ENCODE measurements at places on chromosomes 11 and 22. TPM values are rescaled to one million over a fixed set of nuclear protein-coding genes. Genes with fewer than 3 reads are reported as not detected.
A peak's percentile ranks its signal among the peaks of the same experiment; 100 is the strongest.

GRCh38 chr11:102972853-102973252 lies 17.3 kb upstream of the MMP13 start:
- DNase-seq: no peak

DNA sequence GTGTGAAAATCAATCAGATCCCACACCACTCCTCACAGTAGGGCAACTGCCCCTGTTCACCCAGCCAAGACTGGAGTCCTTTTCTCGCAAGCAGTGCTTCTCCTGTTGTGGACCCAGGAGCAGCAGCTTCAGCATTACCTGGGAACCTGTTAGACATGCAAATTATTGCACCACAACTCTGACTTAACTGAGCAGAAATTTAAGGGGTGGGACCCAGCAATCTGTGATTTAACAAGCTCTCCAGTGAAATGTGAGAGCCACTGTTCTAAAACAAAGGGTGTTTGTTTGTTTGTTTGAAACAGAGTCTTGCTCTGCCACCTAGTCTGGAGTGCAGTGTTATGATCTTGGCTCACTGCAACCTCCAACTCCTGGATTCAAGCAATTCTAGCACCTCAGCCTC lies 591.4 kb downstream of the SOX6 start:
- no peak for DNase-seq

- DNase-seq: no peak
Measured at GRCh38 chr22:30780026-30780425, 85.4 kb downstream of the OSBP2 start.

GRCh38 chr11:13207665-13208594 lies 69.7 kb upstream of the BMAL1 start:
- peak; percentile 82 for DNase-seq

Gene IGSF9B
- total RNA-seq: 5.5 TPM

Gene SHANK3
- 31.2 TPM for total RNA-seq

All from stomach (tissue), 19 donors.